ENCODE measurements at places on chromosomes 12 and 14.

DNA sequence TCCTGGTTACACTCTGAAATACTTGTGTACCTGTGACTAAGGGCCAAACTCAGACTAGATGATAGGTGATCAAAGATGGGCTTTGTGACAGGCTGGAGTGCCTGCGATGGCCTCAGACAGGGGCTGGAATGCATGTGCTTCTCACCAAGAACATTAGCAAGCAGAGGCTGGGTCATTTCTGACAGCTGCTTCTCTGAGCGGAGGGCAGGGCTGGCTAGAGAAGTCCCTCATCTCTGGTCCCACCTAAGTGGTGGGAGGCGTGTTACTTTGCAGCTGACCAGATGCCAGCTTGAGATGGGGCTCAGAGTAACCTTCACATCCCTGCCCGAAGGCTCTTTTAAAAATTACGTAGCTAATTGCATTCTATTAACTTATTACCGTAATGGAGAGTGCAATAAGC, 106.8 kb upstream of the RTL1 start:
- DNase-seq: peak; percentile 76

- no peak for DNase-seq
Measured at GRCh38 chr12:31031951-31032335, 41.7 kb upstream of the DDX11 start.

GRCh38 chr14:20209595-20209994, 13.9 kb upstream of the OR11H6 start:
- no peak for DNase-seq

DNA sequence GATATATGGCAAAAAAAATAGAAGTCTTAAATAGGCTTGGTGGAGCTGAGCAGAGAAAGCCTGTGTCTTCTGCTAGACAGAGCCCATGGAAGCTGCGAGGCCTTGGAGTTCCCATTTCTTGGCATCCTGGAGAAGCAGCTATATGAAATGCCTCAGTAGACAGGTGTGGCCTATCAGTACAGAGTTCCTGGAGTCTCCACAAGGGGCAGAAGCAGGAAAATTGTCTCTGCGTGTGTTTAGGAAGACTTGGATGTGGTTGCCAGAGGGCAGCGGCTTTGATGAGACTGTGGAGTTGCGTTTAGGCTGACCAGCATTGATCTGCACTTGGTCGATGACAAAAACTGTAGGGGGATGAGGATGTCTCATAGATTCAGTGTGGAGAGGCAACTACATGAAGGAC, 334.5 kb upstream of the SEL1L start:
- DNase-seq: no peak

GRCh38 chr14:51289169-51289568, 49.1 kb downstream of the TMX1 start:
- DNase-seq: no peak

- no peak for DNase-seq
Measured at GRCh38 chr12:90677552-90677951, 277.4 kb downstream of the CCER1 start.

- DNase-seq: no peak
Measured at GRCh38 chr12:107558816-107559382, 126.7 kb upstream of the PWP1 start.

GRCh38 chr12:5758347-5758746, 186.7 kb downstream of the ANO2 start:
- no peak for DNase-seq

DNA sequence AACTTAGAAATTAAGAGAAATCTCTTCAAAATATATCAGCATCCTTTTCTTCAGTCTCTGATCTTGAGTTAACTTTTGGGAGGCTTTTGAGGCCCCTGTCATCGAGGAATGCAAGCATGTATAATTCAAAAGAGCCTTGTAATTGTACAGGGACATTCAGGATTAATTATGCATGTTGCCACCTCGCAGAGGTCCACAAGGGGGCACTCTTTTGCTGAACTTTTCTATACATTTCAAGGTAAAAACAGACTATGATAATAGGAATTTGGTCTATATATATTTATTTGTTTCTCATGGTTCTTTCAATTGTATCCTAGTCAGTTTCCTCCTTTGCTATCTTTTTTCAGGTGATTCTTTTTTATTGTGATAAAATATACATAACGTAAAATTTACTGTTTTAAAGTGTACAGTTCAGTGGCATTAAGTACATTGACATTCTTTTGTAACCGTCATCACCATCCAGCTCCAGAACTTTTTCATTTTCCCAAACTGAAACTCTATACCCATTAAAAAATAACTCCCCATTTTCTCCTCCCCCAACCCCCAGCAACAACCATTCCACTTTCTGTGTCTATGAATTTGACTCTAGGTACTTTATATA, 47.0 kb upstream of the SLC2A13 start:
- peak; percentile 77 for DNase-seq

DNA sequence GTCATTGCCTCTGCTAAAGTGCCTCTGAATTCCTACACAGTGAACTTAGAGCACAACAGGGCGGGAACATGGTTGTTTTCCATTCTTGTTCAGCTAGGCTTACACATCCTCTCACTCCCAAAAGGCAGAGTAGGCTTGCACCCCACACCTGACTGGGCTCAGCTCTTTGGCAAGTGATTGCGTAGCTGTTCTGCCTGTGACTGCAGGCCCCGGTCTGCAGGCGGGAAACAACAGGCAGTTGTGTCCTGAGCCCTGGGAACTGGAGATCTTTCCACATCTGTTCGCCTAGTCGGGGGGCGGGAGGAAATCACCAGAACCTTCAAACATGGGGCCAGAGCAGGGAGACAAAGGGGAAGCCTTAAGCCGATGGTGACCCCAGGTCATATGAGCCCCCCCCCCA, 274.7 kb downstream of the ZFP36L1 start:
- no peak for DNase-seq

GRCh38 chr12:69633061-69633460, 22.4 kb upstream of the LRRC10 start:
- DNase-seq: no peak

DNA sequence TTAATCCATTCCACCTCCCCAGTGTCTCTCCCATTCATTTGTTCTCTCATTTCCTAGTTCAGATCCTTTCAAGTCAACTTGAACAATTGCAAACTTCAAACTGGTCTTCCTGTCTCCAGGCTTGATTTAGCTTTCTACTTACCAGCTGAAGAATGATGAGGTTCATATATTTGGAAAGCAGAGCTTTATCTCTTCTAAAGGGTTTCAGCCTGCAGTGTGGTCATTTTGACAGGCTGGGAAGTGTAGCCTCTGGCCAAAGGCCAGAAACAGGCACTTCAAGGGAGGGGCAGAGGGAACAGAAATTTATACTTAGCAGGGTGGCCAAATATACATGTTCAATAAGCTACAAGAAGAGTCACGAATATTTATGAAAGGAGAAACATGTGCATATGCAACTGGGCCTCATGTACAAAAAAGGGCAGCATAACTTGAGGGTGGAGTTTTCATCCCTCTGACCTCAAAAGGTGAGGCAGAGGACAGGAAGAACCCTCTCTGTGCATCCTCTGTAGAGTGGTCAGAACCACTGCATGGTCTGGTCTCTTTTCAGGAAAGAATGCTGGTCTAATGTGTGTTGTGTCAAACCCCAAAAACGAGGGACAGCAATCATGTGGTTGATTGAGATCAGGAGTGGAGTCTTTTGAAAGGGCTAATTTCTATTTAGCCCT, 34.0 kb upstream of the HECTD1 start:
- no peak for DNase-seq

DNA sequence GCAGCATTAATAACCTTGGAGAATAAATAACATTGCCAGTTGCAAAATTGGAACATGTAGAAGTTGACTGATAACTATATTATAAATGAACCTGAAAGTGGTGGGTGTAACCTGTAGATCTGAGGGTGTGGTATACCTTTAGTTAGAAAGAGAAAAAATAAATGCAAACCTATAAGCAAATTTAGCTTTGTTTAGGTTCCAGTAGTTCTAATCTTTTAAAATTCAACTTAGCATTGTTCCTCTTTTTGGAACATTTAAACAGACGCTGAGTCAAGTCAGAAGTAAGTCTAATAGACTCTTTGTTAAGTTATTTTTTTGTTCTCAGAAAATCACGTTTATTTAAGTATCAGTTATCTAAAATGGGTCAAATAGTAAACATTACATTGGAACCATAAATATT, 120.0 kb downstream of the DNAI7 start:
- DNase-seq: no peak

DNA sequence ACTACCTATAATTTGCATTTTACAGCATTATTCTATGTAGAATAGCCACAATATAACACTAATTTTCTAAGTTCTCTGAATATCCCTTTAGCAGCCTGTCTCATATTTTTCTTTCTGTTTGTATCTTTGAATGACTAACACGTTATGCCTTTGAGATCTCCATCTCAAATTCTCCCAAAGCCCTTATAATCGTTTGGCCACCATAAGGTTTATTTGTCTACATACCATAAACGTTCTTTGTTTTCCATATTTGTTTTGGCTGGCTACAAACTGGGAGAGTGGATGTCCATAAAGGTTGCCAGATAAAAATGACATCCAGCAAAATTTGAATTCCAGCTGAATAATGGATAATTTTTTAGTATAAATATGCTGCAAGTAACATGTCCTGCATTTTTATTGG, 203.7 kb downstream of the STXBP6 start:
- peak; percentile 4 for DNase-seq

- DNase-seq: no peak
Measured at GRCh38 chr12:111412830-111413441, 7.2 kb downstream of the SH2B3 start.

DNA sequence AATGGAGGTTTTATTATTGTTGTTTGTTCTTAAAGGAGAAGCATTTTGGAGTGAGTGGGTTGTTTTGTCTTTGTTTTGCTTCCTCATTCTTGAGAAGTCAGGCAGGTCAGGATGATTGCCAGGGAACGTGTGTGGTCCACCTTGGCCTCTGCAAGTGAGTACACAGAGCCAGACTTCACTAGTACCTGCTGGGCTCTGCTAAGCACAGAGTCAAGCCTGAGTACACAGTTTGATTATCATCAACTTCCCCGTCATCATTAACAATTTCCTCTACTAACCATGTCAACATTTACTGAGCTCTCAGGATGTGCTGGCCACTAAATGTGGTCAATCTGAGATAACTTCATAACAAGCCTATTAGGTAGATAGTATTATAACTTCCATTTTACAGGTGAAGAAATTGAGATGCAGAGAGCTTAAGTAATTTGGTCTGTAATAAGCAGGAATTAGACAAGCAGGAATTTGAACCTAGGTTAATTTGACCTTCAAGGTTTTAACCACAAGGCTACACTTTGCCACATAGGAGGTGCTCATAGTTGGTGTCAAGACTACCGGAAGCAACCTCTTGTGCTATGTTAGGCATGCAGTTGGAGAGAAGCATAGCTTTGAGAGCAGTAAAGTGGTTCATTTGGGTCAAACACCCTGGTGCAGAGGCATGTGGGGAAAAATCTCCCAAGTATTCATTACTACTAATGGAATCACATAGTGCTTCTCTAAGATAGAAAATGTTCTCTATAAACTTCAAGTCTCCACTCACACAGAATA, 178.3 kb downstream of the NUAK1 start:
- DNase-seq: no peak

- no peak for DNase-seq
Measured at GRCh38 chr14:54440037-54440436, 1.1 kb downstream of the CNIH1 start.

DNA sequence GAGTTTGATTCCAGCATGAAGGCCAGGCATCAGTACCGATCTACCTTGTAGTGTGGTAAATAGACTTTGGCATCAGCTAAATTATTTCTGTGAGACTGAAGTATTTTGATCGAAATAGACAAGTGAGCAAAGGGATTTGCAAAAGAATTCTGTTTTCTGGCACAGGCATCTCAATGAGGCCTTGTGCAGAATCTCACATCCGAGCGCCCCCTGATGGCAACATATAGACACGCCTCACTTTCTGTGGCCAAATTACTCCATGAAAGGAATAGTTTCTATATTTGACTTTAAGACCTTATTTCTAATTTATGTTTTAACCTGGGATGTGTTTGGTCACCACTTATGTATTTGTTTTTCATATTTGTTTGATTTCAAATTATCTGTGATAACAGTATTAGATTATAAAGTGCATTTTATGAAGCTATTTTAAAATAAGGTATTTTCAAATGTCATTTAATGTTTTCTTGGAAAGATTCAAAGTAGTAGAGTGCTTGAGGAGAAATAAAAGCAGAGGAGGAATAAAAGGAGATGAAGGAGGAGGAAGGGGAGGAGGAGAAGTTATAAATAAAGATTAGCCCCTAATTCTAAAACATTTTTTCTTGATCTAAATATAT, 731.9 kb downstream of the NRXN3 start:
- DNase-seq: peak; percentile 33

- no peak for DNase-seq
Measured at GRCh38 chr12:79194595-79194994, 330.0 kb downstream of the SYT1 start.

GRCh38 chr12:124418791-124419190, 123.9 kb downstream of the RFLNA start:
- DNase-seq: no peak

DNA sequence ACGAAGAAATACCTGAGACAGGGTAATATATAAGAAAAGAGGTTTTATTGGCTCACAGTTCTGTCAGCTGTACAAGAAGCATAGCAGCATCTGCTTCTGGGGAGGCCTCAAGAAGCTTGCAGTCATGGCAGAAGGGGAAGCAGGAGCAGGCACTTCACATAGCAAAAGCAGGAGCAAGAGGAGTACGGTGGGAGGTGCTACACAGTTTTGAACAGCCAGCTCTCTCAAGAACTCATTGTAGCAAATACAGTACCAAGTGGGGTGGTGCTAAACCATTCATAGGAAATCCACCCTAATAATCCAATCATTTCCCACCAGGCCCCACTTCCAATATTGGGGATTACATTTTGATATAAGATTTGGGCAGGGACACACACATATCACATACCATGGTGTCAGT, 8.0 kb downstream of the TMTC3 start:
- no peak for DNase-seq

DNA sequence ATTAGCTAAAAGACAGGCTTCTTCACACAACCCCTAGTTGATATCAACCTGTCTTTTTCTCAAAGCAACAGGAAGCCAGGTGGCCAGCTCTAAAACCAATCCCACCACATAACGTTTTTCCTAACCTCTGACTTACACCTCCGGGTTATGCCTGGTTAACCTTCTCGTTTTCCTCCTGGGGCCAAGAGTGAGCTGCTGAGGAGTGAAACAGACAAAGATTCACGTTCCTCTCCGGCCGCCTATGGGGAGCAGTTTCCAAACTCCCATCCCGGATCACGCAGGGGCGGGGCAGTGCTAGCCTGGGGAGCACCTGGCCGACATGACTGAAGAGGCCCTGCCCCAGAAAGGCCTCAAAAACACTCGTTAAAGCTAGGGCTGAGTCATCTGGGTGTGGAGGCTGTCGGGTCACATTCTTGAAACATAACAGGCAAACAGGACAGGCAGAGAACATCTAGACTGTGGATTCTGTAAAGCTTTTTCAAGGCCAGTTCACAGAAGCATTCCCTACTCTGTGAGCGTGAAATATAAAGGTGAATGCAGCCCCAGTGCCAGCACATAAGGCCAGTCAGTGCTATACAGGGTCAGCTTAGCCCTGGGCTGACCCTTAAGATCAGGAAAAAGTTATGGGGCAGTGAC, 25.9 kb upstream of the LGALS3 start:
- DNase-seq: no peak

DNA sequence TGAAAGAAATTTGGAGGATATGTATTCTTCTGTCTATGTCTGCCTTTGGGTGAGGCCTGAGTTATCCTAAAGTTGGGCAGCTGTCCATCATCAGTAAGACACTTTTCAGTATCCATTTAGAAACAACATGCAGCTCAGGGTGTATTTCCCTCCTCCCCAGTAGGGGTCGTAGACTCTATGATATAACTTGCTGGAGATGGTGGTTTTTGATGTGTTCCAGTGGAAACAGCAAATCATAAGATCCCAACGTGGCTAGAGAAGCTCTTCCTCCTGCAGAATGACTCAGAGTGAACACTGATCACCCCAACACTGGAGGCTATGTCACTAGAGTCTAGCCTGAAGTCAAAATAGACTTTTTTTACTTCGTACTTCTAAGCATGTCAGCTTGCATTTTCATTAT, 331.6 kb upstream of the STXBP6 start:
- no peak for DNase-seq

Measured in NCI-H1105 treated with DMSO at 0.1 percent for 48 hours (cell line).